ENCODE measurements at places on chromosomes 5 and 9. TPM values are rescaled to one million over a fixed set of nuclear protein-coding genes. Genes with fewer than 3 reads are reported as not detected.

Gene NR6A1
- total RNA-seq, result 0.36 TPM

Gene GADD45G
- total RNA-seq, result not detected

Gene SLC46A2
- total RNA-seq, result not detected

Gene FAM169A
- total RNA-seq, result under 0.01 TPM

Gene ORM2
- total RNA-seq, result not detected

Gene FBLL1
- 0.18 TPM for total RNA-seq

Gene PCDHGA2
- 3.4 TPM for total RNA-seq

Gene CCDC112
- 2.0 TPM for total RNA-seq

Gene GHR
- 1.1 TPM for total RNA-seq

Gene CBY3
- 0.18 TPM for total RNA-seq

Gene PCYOX1L
- 7.0 TPM for total RNA-seq

Gene SCAI
- total RNA-seq, result 14.5 TPM

Gene ST8SIA4
- 0.18 TPM for total RNA-seq

Gene SPATA31A3
- total RNA-seq, result not detected

Gene AGXT2
- not detected for total RNA-seq

Gene COL27A1
- 2.2 TPM for total RNA-seq

DNA sequence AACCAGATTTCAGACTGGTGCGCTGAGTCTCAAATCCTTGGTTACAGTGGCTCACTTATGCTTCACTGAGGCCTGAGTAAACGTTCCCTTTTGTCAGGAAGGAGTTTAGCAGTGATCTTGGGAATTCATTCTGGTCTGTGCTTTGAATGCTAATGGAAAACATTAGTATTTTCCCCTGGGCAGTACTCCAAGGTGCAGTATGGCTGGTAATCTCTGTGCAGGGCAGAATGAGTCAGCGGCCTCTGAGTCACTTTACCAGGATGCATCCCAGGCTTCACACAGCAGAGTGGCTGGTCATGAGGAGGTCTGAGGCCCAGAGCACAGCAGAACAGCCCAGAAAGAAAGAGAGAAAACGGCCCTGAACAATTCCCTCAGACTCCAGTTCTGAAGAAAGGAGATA, 54.0 kb downstream of the PCA3 start:
- H3K4me3 ChIP-seq, result no peak overlapping the region
- peak overlapping the region; percentile 38 for H3K27ac ChIP-seq
- peak; percentile 98 for DNase-seq
- H3K36me3 ChIP-seq, result no peaks in the 10 kb centered on the region

DNA sequence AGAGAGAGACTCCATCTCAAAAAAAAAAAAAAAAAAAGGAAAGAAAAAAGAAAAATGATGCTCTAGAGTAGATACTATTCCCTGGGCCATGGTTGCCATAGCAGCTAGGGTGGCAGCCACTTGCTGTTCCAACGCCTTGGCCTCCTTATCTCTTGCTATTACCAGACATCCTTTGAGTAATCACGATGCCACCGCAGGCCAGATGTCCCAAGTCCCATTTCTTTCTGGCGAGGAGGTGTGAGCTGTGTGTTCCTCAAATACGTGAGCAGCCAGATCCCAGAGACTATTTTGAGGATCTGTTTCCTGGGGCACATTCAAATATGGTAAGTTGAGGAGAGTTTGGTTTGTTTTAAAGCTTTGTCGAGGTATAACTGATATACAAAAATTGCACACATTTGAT, 23.4 kb upstream of the GFPT2 start:
- no peak for DNase-seq
- H3K36me3 ChIP-seq, result no peaks in the 10 kb centered on the region
- H3K4me1 ChIP-seq, result no peaks in the 10 kb centered on the region
- no peak overlapping the region for H3K27ac ChIP-seq

GRCh38 chr9:108836781-108837180, 19.0 kb downstream of the ACTL7B start:
- no peak overlapping the region for H3K27ac ChIP-seq
- no peak overlapping the region for H3K4me3 ChIP-seq
- no peaks in the 10 kb centered on the region for H3K36me3 ChIP-seq
- DNase-seq, result no peak
- no peaks in the 10 kb centered on the region for H3K4me1 ChIP-seq

- H3K36me3 ChIP-seq, result no peaks in the 10 kb centered on the region
- no peak for DNase-seq
- H3K4me3 ChIP-seq, result no peak overlapping the region
- no peak overlapping the region for H3K27ac ChIP-seq
Observed at GRCh38 chr5:122683631-122684030, 91.2 kb upstream of the SNX2 start.

DNA sequence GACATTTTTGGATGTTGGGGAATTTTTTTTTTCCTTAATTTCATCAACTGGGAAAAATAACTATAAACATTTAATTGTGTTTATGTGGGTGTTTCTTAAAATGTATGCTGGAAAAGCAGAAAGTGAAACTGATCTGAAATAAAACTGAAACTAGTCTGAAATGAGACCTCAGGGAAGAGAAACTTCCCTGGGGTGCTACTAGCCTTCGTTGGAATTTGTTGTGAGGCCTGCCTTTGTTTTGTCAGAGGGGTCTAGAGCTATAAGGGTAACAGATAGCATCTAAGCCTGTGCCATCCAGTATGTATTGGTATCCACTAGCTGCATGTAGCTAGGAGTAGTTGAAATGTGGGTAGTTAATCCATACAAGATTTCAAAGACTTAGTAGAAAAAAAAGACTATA, 10.4 kb downstream of the ZNF618 start:
- H3K27ac ChIP-seq, result no peak overlapping the region
- H3K36me3 ChIP-seq, result peaks cover 4% of the 10 kb centered on the region
- H3K4me3 ChIP-seq, result peak overlapping the region; percentile 38
- peaks cover 14% of the 10 kb centered on the region for H3K4me1 ChIP-seq

GRCh38 chr9:9949978-9950377, 662.8 kb downstream of the PTPRD start:
- no peaks in the 10 kb centered on the region for H3K36me3 ChIP-seq
- H3K27me3 ChIP-seq, result no peaks in the 10 kb centered on the region
- H3K4me3 ChIP-seq, result no peak overlapping the region
- no peak for DNase-seq

GRCh38 chr5:26986985-26987384, 51.4 kb downstream of the CDH9 start:
- H3K27me3 ChIP-seq, result no peaks in the 10 kb centered on the region
- no peak overlapping the region for H3K27ac ChIP-seq
- no peak for DNase-seq
- H3K4me3 ChIP-seq, result no peak overlapping the region
- no peaks in the 10 kb centered on the region for H3K4me1 ChIP-seq

DNA sequence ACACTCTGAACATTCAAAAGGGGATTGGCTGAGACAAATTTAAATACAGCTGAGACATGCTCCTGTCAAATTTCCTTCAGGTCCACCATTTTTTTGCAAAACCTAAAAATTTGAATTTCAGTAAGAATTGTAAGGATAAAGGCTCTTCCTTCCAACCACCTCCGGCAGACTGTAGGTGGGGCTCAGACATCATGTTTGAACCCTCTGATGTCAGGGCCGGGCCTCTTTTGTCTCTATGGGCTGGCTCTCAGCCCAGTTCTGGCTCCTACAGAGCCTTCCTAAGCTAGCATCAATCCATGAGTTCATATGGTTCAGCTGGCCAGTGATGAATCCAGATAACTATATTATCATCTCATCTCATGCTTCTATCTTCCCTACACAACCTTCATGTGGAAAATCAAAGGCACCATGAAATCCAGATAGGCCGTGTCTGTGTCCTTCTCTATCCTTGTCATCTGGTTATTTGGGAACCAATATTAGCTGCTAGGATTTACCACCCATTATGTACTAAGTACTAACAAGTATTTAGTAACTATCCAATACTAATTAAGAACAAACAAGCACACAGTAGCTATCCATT, 44.2 kb downstream of the NIPSNAP3B start:
- H3K4me3 ChIP-seq, result no peak overlapping the region
- DNase-seq, result peak; percentile 55
- peaks cover 61% of the 10 kb centered on the region for H3K36me3 ChIP-seq
- no peak overlapping the region for H3K27ac ChIP-seq
- no peaks in the 10 kb centered on the region for H3K27me3 ChIP-seq

GRCh38 chr5:142156839-142157463, 48.4 kb downstream of the NDFIP1 start:
- peaks cover 3% of the 10 kb centered on the region for H3K4me1 ChIP-seq
- H3K36me3 ChIP-seq, result no peaks in the 10 kb centered on the region
- H3K27me3 ChIP-seq, result no peaks in the 10 kb centered on the region

GRCh38 chr9:116087246-116087645, 66.3 kb upstream of the PAPPA start:
- peaks cover 4% of the 10 kb centered on the region for H3K4me1 ChIP-seq
- no peaks in the 10 kb centered on the region for H3K27me3 ChIP-seq
- H3K27ac ChIP-seq, result peak overlapping the region; percentile 86

DNA sequence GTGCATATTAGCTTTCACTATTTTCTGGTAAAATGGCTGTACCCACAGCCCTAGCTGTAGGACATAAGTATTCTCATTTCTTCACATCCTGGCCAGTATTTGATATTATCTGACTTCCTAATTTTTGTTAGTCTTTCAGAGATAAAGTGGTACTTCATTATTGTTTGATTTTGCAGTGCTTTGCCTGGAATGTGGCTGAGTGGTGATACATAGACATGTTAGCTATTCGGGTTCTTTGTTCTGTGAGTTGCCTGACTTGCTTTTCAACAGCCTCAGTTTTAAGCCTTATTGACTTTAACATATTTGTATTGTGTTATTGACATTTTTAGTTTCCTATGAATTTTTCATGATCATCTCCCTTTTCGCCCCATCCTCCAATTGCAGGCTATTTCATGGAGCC, 161.1 kb downstream of the GABBR2 start:
- H3K27ac ChIP-seq, result no peak overlapping the region
- no peaks in the 10 kb centered on the region for H3K27me3 ChIP-seq
- no peaks in the 10 kb centered on the region for H3K36me3 ChIP-seq
- no peak overlapping the region for H3K4me3 ChIP-seq

DNA sequence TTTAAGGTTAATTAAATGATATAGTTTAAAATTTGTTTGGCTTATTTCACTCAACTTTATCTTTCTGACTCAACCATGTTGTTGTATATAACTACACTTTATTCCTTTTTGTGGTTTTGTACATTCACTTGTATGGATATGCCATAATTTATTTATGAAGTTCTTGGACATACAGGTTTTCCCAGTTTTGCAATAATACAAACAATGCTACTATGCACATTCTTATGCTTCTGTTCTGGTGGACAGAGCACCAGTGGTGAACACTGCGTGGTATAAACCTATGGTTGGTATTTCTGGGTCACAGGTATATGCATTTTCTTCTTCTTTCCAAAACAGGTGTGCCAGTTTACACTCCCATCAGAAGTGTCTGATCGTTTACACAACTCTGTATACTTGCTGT, 35.7 kb upstream of the TRIM14 start:
- H3K4me3 ChIP-seq, result no peak overlapping the region
- H3K27ac ChIP-seq, result no peak overlapping the region
- peaks cover 5% of the 10 kb centered on the region for H3K27me3 ChIP-seq
- no peak for DNase-seq

DNA sequence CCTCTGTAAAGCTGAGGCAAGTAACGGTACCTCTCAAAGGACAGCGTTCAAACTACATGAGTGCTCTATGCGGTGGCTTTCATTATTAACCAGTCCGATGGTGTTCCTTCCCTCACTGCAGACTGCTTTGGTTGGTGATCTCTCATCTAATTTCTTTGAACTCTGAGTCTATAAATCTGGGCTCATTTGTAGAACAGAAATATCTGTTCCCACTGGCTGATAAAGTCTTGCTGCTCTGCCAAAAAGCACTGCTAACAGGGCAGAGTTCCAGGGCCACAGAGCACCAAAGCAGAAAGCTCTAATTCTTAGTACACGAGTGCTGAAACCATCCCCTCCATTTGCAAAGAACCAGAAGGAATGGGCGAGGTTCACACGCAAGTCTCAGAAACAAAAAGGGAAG, 81.9 kb downstream of the MED27 start:
- DNase-seq, result peak; percentile 53
- H3K4me1 ChIP-seq, result peaks cover 11% of the 10 kb centered on the region
- no peak overlapping the region for H3K4me3 ChIP-seq
- H3K27me3 ChIP-seq, result no peaks in the 10 kb centered on the region
- H3K27ac ChIP-seq, result no peak overlapping the region

DNA sequence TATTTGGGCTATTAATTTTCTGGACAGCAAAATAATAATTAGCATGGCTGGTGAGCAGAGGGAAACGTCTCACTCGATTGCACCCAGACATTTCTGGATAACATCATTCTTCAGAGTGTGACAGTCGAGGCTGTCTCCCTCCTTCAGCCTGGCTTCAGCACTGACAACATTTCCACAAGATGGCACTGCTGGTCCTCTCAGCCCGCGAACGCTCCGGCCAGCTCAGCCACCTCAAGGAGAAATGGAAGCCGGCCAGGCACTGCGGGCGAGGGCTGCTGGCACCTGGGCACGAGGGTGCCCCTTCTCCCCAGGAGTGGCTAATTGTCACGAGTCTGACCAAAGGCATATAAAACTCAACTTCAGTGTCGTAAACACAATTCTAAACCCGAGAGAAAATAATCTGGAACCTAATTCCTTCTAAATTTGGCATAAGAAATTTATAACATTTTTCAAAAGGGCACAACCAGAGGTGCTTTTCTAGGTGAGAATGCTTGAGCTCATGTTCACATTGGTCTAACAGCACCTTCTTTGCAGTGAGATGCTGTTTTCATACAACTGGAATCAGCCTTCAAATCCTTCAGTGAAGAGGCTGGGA, 65.9 kb downstream of the DAP start:
- peaks cover 6% of the 10 kb centered on the region for H3K36me3 ChIP-seq
- DNase-seq, result peak; percentile 69
- H3K27me3 ChIP-seq, result no peaks in the 10 kb centered on the region
- peaks cover 26% of the 10 kb centered on the region for H3K4me1 ChIP-seq

DNA sequence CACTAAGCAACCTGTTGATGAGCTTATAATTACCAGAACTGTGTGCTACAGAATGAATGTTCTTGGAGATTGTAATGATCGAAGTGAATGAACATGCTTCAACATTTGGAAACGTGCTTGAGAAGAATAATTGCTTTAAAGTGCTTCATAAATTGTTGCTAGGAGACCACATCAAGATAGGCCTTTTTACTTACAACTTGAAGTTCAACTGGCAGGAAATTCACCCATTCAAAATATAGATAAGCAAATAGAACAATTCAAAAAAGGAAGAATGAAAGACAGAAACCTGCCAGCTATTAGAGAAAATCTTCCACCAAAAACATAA, 38.0 kb upstream of the SLC44A1 start:
- DNase-seq, result no peak
- H3K27me3 ChIP-seq, result no peaks in the 10 kb centered on the region
- peak overlapping the region; percentile 86 for H3K27ac ChIP-seq
- no peak overlapping the region for H3K4me3 ChIP-seq
- peaks cover 9% of the 10 kb centered on the region for H3K4me1 ChIP-seq

Data from IMR-90 (cell line).